Activated T-cell treated with anti-CD3 and anti-CD28 coated beads for 1 hour (primary cell): ENCODE measurements at places on chromosomes 11 and 22.

- no peak for DNase-seq
These were observed 316.4 kb downstream of the NTM start for GRCh38 chr11:131686836-131687235.

GRCh38 chr11:75477614-75477935, 44.6 kb upstream of the KLHL35 start:
- no peak for DNase-seq

GRCh38 chr11:71240865-71241691, 11.3 kb downstream of the SHANK2 start:
- no peak for DNase-seq

DNA sequence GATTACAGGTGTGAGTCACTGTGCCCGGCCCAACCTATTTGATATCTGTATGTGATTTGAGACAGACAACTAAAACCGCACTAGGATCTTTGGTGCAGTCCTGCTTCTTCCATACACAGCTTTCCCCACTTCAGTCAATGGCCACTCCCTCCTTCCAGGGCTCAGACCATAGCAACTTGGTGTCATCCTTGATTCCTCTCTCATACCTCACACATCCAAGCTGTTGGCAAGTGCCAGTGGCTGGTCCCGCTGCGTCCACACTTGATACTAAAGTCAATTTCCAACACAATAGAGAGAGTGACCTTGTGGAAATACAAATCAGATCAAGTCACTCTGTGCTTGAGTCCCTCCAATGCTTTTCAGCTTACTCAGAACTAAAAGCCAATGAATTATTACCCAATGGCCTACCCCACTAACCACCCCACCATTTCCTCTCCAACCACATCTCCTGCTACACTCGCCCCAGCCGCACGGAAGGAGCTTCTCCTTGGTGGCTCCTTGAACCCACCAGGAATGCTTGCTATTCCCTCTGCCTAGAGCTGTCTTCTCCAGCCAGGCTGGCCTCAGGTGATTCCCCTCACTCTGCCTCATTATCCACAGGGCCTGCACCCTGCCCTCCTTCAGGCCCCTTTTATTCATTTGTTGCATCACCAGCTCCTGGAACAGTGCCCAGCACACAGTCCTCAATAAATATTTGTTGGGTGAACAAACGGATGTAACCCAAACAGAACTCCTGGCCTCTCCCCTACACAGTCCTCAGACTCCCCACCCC, 12.9 kb downstream of the ABTB2 start:
- no peak for DNase-seq

GRCh38 chr22:49242480-49242879, 585.2 kb downstream of the BRD1 start:
- no peak for DNase-seq

- DNase-seq, result no peak
These were observed 18.9 kb upstream of the C11orf96 start for GRCh38 chr11:43923406-43924111.

DNA sequence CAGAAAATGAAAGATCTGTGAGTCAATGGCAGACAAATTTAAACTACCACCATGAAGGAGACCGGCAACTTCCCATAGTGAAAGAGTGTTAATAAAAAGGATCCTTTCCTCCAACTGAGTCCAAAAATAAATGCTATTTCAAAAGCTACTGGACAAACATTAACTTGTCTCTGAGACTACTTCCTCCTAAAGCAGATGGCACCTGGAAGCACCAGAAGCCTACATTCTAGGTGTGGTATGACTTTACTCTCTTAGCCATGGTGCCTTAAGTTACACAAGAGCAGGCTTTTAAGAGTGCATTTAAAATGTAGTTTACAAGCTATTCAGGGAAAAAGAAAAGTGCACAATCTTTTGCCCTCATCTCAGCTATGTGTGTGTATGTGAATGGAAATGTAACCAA, 2.5 kb downstream of the ARHGAP32 start:
- no peak for DNase-seq

DNA sequence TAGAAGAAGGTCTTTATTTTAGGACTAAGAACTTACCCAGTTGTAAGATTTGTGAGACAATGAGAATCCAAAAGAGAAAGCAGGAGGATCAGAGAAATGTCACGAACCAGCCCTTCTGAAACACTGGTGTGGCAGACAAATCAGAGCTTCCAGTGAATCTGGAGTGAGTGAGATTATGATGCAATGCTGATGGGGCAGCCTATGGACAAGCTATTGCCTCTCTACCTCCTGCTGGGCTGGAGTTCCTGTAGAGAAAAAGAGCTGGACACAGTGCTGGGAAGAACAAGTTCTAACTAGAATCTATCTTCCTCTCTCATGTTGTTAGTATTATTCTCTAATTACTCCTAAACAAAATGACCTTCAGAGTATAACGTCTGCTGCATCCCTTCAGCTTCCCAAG, 12.0 kb upstream of the ANO3 start:
- no peak for DNase-seq

DNA sequence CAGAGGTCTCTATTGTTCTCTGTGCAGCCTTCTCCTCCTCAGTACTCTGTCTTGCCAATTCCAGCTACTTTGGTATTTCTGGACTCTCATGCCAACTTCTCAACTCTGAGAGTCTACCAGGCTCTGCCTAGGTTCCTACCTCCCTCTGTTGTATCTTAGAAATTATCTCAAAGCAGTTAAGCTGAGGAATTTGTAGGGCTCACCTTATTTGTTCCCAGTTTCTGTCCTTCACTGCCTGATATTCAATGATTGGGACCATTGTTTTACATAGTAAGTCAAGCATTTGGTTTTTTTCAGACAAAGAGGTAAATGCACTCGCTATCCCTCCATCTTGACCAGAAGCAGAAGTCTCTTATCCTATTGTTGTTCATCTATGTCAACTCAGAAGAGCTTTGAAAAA, 205.0 kb upstream of the PGR start:
- DNase-seq, result no peak

DNA sequence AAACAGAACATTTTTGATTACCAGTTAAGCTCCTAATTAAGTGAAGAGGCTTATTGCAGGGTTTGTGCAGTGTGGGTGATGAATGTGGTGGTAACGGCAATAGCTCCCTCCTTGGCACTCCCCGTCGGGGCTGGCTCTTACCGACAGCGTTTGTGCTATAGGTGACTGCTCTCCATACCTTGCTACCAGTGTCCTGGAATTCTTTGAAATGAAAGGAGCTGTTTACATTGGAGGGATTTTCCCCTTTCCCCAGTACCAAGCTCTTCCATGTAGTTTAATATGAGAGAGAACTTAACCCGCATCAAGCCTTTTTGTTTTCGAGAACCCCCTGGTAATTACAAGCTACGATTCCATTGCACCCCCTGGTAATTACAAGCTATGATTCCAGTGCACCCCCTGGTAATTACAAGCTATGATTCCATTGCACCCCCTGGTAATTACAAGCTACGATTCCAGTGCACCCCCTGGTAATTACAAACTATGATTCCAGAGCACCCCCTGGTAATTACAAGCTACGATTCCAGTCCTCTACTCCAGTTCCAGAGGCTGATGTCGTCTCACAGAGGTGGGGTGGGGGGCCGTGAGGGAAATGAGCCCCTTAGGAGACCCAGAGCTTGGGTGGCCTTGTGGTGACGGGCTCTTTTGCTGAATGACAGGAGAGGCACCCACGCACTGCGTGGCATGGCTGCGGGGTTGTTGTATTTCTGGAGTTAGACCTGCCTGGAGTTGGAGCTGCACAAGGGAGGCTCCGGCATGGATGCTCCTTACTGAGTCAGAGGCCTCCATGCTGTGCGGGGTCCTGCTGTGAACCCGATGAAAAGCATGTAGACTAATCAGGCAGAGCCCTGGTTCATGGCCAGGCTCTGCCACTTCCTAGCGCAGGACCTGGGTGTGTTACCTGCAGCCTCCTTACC, 205.3 kb downstream of the TBC1D22A start:
- DNase-seq, result no peak

- DNase-seq, result no peak
These were observed 22.2 kb downstream of the MORC2 start for GRCh38 chr22:30946354-30946753.

GRCh38 chr11:28114731-28115130, 6.5 kb downstream of the METTL15 start:
- no peak for DNase-seq

- DNase-seq, result peak; percentile 11
These were observed 193.2 kb upstream of the PLET1 start for GRCh38 chr11:112453601-112454577.
